Inflammatory macrophage treated with lipopolysaccharide for 1 hour (primary cell): ENCODE measurements at places on chromosomes 16 and 17.

DNA sequence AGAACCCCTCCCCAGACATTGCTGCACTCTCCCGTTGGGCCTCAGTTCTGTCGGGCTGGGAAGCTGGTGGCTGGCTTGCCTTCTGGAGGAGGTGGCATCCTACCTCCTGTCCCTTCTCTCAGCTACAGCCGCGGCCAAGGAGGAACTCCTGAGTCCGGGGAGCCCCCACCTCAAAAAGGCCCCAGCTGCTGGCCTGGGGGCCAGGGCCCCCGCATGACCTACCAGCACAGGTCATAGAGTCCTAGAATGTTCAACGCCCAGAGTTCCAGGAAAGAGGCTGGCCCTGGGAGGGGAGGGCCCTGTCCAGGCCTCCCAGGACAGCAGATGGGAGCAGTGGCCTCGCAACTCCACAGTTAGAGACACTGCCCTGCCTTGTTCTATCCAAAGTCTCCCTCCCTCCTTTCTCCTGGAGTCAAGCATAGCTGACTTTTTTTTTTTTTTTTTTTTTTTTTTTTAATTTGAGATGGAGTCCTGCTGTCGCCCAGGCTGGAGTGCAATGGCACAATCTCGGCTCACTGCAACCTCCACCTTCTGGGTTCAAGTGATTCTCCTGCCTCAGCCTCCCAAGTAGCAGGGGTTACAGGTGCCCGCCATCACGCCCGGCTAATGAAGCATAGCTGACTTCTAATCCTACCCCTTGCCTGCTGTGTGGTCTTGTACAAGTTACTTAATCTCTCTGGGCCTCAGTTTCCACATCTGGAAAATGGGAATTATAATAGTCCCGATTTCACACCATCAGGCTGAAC is 7.1 kb downstream of the CARHSP1 start:
- no peak for DNase-seq

GRCh38 chr17:61081959-61082358 is 317.7 kb upstream of the TBX2 start:
- DNase-seq = no peak

GRCh38 chr16:22665048-22665797 is 148.7 kb upstream of the HS3ST2 start:
- no peak for DNase-seq

- no peak for DNase-seq
Measured at GRCh38 chr17:78857266-78857665, 16.7 kb upstream of the USP36 start.

- no peak for DNase-seq
Measured at GRCh38 chr17:13787636-13788035, 185.9 kb upstream of the HS3ST3A1 start.

- no peak for DNase-seq
Measured at GRCh38 chr17:16989953-16990860, 18.3 kb upstream of the TNFRSF13B start.

DNA sequence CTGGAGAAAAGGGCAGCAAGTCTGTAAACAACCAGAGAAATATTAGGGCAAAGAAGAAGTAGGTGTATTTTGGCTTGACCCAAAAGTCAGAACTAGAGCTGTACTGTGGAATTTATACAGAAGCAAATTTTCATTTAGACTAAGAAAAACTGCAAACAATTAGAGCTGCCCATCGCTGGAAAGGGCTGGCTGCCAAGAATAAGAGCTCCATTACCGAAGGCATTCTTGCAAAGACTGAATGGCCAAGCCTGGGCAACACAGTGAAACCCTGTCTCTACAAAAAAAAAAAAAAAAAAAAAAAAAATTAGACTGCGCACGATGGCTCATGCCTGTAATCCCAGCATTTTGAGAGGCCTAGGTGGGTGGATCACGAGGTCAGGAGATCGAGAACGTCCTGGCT is 53.9 kb upstream of the TMC5 start:
- DNase-seq = no peak

DNA sequence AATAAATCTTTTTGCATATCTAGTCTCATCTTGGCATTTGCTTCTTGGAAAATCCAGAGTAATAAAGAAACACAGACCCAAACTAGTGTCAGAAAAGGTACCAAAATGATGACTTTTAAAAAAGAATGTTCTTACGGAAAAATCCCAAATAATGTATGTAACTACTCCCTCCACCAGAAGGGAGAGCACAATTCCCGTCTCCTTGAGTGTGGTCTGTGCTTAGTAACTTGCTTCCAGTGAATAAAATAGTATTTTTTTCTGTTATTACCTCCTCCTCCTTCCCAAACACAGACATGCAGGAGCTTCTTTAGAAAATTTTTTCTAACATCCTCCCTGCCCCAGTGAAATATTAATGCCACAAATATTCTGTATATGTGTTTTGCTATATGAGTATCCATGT is 358.1 kb downstream of the ZFHX3 start:
- no peak for DNase-seq

GRCh38 chr17:49887086-49887743 is 39.3 kb upstream of the TAC4 start:
- DNase-seq = no peak

DNA sequence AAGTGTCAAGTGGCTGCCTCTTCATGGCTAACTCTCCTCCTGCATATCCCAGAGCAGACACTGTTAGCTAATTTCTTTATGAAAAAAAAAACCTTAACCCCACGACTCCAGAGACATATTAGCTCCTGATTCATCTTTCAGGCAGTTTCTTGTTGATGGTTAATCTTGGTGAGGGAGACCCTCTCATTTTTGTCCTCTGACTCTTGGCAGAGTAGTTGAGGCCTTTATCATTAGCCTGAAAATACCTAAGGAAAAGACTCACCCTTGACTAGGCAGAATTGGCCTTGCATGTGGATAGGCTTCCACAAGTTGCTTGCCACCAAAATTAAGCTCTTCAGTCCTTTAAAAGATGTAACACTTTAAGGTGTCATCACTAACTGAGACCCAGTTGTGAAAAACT is 4.0 kb downstream of the CRYBA1 start:
- DNase-seq = no peak

DNA sequence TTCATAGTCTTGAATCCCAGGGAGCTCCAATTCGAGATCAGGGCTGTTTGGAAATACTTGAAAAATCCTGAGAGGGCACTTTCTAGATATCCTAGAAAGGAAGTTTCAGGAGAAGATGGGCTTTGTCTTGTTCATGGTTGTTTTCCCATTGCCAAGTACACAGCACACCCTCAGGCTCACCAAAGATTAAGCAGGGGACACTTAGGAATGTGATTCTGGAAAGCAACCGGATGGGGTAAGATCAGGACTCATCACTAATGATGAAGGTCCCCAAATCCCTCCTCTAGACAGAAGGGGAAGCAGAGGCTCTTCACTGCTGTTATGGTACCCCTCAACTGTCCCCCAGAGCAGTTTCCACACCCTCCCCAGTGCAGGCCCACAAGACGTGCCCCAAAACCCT is 40.7 kb downstream of the VAC14 start:
- no peak for DNase-seq

DNA sequence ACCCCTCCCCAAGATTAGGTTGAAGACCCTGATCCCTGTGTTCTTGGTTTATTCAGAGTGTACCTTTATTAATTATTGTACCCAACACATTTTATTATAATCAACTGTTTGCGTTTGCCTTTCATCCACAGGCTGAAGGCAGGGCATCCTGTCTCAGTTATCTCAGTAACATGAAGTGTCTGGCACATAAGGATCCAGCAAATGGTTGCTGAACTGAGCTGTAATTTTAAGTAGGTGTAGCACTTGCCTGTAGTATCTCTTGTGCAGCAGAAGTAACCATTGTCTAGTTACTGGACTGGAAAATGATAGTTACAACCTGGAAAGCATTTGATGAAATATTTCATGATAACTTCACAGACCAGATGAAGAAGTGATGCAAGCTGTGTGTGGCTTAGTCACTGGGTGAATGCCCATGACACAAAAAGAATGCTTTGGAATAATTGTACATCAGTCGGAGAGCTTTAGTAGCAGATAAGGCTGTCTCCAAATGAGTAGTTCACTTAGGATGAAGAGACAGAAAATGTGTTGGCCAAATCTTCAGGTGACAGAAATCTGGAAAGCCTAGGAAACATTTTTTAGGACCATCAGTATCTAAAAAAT is 56.6 kb downstream of the ESRP2 start:
- no peak for DNase-seq

GRCh38 chr16:84720177-84720579 is 20.4 kb downstream of the USP10 start:
- no peak for DNase-seq

DNA sequence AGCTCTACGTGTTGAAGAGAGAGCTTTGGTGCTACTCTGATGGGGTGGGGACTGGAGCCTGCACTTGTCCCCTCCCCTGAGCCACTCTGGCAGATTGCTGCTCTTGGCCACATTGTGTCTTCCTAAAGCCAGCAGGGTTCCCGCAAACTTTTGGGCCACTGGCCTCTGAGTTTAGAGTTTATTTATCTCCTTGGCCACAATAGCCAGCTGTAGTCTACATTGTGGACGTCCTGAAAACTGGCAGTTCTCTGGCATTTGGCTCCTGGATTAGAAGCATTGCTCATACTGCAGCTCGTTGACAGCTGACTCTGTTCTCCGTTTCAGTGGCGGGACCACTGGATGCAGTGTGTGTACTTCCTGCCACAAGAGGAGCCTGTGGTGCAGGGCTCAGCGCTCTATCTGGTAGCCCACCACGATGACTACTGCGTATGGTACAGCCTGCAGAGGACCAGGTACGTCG is 34.6 kb downstream of the PRMT7 start:
- DNase-seq = no peak

DNA sequence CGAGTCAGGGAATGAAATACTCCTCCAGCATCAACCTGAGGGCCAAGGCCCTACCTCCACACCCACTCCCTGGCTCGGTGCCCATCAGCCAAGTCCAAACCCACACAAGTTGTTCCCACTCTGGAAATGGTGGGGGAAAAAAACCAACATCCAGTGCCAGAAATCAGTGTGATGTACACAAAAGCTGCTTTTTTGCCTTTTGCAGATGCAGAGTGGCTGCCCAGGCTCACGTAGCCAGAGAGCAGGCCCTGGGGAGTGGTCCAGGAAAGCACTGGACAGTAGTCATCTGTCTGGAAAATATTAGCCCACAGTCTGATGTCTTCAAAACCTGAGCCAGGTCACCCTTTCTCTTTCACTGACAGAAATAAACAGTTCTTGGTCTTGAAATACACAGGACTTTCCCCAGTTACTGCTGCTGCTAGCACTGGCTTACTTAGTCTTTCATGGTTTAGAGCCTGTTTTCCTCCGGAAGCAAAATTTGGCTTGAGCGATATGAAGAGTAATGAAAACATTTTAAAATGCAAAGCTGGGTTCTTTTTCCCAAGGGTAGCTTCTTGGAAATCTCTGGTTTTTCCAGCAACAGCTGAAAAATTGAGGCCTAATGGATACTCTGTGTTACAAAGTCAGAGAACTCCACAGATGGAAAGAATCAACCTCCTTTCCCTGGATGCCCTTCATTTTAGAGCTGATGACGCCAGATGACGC is 18.2 kb upstream of the NOS2 start:
- DNase-seq = no peak

GRCh38 chr16:51409001-51409675 is 258.1 kb upstream of the SALL1 start:
- DNase-seq = no peak

DNA sequence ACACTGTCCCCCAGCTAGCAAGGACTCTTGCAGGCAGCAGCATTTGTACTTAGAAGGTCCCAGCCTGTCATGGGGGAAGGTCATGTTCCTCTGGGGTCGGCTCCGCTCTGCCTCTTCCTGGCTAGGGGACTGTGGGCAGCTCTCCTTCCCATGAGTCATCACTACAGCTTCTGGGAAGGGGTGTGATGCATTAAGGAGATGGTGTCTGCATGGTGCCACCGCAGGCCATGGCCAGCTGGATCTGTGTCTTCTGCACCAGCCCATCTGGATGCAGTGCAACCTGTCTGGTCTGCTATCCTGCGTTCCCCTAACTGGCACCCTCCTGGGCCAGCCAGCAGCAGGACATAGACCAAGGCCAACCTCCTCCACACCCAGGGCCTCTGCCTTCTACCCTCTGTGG is 6.3 kb downstream of the STARD3 start:
- no peak for DNase-seq

DNA sequence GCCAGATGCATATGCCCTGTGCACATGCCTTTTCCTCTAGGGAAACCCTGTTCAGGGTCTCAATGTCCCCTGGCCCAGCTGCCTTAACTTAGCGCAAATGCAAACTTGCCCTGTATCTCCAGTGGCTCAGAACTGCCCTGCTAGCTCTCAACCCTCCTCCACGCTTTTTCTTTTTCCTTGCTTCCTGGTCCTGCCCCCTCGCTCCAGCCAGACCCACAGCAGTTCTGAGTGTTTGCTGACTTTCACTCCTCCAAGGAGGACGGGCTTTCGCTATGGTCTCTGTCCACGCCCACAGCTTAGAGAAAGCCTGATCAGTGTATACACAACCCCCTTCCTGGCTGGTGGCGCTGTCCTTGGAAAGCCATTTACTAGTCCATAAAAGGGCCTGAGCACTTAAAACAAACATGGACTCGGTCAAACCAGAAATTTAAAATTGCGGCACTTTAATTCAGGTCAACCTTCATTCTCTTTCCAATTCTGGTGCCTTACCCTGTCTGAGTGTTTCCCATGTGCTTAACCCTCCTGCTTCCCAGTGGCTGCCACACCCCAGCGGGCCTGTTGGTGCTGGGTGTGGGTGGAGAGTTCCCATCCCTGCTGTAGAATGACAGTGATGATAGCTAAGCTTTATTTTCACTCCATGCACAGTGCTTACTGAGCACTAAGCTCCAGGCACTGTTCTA is 15.6 kb upstream of the TMEM98 start:
- DNase-seq = no peak

GRCh38 chr17:76048711-76049110 is 21.6 kb upstream of the EVPL start:
- DNase-seq = no peak

- DNase-seq = no peak
Measured at GRCh38 chr17:2335726-2336214, 487 bp downstream of the TSR1 start.

DNA sequence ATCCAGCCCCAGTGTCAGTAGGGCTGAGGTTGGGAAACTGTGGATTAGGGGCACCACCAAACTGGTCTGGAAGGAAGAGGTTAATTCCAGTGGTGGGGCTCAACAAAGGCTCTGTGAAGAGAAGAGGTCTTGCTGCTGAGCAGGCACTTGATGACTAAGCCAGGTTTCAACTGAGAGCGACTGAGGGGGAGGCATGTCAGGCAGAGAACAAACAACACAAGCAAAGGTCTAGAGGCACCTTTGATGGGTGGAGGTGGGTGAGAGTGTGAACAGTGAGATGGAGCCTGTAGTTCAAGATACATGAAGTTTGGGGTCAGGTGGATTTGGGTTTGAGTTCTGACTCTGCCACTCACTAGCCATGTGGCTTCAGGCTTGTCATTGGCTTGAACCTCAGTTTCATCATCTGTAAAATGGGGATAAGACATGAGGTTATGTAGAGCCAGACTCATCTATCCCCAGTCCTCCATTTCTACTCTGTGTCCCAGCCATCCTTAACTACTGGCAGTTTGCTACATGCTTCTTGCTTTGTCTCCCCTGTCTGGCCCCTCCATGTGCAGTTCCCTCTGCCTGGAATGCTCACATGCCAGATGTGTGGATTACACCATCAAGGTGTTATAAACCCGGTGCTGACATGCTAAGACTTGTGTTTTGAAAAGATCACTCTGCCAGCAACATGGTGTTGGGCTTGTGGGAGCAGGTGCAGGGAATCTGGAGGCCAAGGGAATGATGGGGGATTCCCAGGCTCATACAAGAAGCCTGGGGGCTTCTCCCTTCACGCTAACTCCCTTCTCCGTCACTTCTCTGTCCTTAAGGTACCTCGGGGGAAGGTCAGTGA is 3.0 kb upstream of the RMI2 start:
- no peak for DNase-seq
